T-helper 9 cell (primary cell): ENCODE measurements at places on chromosomes 4 and X.

DNA sequence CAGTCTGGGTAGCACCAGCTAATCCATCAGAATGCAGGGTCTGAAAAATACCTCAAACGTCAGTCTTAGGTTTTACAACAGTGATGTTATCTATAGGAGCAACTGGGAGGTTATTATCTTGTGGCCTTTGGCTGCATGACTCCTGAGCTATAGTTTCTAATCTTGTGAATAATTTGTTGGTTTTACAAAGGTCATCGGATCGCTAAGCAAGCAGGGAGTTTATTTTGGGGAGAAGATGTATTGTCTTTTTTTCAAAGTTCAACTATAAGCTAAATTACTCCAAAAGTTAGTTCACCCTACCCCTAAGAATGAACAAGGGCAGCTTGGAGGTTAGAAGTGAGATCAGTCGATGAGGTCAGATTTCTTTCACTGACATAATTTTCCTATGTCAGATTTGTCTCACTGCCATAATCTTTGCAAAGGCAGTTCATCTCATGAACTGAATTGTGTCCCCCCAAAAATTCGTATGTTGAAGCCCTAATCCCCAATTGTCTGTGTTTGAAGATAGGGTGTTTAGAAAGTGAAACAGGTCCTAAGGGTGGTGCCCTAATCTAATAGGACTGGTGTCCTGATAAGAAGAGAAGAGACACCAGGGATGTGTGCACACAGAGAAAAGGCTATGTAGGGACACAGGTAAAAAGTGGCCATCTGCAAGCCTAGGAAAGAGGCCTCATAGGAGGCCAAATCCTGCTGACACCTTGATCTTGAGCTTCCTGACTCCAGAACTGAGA is 175.8 kb upstream of the GALNT7 start:
- no peak for DNase-seq

- no peak for DNase-seq
Observed at GRCh38 chr4:15665753-15666365, 10.7 kb upstream of the FBXL5 start.

GRCh38 chrX:44914532-44915198 is 41.7 kb downstream of the KDM6A start:
- no peak for DNase-seq

- no peak for DNase-seq
Observed at GRCh38 chr4:155430895-155431795, 54.4 kb upstream of the MAP9 start.

GRCh38 chr4:147616849-147617172 is 386 bp upstream of the TMEM184C start:
- no peak for DNase-seq

DNA sequence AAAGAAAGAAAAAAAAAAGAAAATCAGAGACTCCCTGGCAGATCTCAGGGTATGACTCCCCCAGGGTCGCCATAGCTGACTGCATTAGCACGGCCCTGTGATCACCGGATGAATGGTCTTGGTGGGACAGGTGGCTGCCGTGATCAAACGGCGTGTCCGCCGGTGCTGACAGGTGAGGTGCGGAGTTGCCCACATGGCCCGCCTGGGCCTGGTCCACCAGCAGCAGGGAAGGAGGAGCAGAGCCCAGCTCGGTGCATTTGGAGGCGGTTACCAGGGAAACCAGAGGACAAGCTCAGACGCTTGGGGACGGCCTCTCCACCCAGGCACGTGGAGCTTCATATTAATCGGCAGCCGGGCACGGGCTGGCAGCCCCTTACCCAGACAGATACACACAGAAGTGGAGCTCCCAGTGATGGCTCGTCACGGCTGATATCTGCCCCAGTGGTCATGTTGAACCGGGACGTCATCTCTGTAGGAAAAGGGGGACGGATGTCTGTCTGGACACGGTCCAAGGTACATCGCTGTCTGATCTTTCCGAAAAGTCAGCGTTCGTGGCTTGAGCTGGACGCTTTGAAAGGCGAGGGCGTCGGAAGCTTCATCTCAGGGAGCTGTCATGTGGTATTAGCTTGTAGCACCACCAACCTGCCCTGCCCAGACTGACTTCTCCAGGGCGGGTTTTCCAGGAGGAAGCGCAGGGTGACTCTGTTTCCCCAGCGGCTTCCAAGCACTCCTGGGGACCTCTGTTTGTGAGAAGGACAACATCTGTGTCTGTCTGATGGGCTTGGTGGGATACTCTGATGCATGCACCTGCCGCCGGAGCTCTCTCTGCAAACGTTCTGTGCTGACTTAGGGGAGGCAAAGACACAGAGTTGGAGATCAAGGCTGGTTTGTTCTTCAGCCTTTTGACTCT is 180.7 kb downstream of the CRLF2 start:
- no peak for DNase-seq
